ENCODE measurements at places on chromosomes 7 and 10.

GRCh38 chr10:1206601-1207000, 150.4 kb downstream of the WDR37 start:
- DNase-seq: no peak

- DNase-seq: no peak
These were observed 66.0 kb upstream of the LRRC4 start for GRCh38 chr7:128097211-128097731.

- no peak for DNase-seq
These were observed 111.5 kb downstream of the ELAPOR2 start for GRCh38 chr7:86947929-86948328.

DNA sequence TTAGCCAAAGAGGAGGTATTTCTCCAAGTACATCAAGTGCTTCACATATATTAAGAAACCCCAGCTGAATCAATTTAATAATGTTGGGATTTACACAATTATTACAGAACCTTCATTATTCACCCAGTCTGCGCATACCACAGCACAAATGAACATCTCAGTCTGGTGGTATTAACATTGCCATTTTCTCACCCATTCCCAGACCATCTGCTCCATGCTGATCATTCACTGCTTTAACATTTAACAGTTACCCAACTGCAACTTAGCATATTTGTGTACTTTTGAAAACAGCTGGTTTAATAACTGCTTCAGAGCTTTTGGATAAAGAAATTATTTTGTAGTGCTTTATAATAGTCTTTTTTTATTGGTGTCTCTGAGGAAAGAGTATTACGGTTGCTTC, 1072.1 kb downstream of the NXPH1 start:
- no peak for DNase-seq

- DNase-seq: no peak
These were observed 99.4 kb downstream of the RNF216 start for GRCh38 chr7:5681979-5682546.

DNA sequence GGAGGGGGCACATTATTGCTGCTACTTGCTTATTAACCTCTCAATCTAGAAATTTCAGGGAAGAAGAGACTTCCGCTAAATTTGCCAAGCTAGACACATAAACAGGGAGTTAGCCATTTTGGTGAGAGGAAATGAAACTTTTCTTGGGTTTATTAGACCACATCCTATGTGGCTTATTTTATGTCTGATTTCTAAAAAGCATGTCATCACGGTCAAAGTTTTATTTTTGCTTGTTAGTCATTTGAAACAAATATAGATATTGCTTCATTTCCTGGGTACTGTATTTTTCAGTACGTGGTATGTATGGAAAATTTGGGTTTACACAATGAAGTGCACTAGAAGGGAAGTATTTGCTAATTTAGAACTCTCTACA, 144.1 kb downstream of the TCF7L2 start:
- DNase-seq: no peak

DNA sequence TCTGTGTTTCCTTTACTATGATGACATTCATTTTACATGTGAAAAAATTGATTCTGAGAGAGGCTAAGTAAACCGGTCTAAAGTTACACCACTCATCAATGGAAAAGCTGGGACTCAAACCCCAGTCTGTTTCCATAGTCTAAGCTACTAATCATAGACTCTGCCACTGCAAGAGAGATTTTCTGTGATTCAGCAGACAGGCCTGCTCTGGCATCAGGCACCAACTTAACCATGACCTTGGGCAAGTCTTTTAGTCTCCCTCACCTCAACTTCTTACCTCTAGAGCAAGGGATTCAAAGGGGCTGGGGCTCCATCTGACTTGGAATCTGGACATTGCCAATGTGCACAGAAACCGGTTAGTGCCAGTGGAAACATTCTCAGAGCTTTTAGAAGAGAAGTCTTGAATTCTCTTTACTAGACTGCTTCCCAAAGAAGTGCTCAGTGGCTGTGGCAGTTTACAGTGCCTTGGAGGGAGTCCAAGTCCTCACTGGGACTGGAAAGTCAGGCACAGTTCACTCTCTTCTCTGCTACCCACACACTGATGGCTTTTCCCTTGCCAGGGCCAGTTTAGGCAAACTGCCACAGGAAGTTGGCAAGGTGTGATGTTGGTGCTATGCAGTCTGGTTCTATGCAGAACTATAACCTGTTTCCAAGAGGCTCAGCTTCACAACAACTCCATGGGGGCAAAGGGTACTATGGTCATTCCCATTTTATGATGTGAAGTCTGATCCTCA, 4.5 kb upstream of the BLNK start:
- DNase-seq: no peak
